ENCODE measurements at places on chromosomes 4 and X.

- DNase-seq: no peak
Observed at GRCh38 chr4:7173841-7174449, 18.4 kb upstream of the SORCS2 start.

DNA sequence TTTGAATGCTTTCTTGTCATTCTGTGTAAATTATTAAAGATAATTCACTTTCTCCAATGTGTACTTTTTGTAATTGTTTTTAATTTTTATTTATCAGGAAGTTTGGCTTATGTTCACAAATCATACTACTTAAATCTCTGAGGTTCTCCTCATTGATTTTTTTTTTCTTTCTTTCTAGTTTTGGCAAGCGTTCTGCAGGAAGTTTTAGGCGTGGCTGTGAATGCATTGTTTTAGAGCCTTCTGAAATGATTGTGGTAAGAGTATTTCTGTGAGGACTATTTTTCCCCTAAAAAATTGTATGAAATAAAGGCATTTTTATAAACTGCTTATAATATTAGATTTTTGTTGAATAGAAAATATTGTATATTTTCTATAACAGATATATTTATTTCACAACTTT, 135.8 kb downstream of the RAPGEF2 start:
- DNase-seq: peak; percentile 25

- no peak for DNase-seq
Observed at GRCh38 chr4:123046096-123046495, 123.7 kb upstream of the NUDT6 start.

DNA sequence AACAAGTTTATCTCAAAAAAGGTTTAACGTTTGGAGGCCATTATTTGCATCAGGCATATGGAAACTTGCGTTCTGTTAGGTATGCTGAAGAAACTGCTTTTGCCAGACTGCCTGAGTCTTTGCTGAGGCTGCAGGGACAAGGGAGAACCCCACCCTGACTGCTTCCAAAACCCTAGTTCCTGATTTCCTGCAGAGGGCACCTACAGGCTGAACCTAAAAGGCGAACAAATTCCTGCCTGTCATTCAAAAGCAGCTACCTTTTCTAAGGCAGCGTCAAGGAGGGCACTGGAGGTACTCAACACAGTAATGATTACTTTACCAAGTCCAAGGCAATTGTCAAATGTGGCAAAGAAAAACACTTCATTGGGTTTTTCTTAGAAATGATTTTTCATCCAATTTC, 578 bp upstream of the CORIN start:
- no peak for DNase-seq

DNA sequence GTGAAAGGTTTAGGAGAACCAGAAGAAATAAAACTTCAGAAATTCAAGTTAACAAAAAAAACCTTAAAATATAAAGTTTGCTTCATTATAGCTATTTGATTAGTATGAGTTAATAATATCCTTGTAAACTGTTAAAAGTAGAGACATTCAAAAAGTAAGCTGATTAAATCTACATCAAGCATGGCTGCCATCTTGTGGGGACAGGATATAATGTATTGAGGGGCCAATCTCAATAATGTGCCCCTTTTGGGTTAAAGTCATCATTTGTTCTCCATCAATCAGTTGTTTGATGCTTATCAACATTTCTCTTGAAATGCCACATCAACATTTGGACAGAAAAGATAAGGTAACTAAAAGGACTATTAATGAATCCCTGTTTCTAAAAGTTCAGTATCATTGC, 4.6 kb upstream of the GRID2 start:
- DNase-seq: peak; percentile 18

DNA sequence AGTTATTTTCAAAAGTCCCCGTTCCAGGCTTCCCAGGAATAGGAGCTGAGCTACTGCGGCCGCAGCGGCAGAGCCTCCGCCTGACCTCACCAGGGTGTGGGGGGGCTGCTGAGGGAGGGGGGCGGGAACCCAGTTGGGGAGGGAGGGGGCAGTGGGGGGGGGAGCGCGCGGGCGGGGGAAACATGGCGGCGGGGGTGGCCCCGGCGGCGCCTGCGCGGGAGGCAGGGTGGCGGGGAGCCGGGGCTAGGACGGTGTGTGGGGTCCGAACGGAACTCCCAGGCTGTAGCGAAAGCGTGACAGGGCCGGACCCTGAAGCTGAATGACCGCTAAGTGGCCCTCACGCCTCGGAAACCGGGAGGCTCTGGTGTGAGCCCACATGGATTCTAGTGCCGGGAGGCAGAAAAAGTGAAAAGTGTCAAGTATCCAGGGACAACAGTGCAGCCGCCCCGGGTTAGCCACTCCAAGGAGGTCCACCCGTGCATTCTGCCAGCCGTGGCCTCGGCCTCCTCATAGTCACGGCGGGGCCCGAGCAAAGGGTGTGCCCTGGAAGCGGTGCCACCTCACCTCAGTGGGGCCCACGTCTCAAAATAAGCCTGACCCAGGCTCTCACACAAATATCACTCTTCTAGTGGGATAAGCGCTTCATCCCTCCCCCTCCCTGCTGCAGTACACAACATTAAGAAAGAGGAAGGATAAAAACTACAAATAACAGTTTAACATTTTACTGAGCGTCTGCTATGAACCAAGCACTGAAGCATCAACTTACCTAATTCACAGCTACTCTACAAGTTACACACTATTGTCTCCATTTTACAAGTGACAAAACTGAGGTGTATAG, at the start of gene KLHL13:
TSS of gene KLHL13 (minus strand) at position 98 of the 838 bp plus-strand sequence. CDS start 88,337 bp downstream, outside the sequence.
- no peak for DNase-seq

DNA sequence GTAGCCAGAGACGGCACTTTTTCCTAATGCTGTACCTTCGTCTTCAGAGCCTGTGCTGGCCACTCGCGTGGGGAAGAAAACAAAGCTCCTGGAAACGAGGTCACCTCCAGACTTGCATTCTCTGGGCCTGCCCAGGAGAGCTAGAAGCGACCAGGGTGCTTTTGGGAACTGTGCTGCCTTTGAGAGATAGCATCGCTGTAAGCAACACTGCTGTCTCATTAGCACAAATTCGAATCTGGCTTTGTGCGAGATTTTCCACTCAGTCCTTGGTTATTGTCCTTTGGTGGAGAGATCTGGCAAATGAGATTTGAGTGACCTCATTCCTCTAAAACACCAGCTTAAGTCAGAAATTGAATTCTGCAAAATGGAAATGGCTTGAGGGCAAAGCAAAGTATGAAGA, 66.1 kb upstream of the TLR3 start:
- DNase-seq: no peak

DNA sequence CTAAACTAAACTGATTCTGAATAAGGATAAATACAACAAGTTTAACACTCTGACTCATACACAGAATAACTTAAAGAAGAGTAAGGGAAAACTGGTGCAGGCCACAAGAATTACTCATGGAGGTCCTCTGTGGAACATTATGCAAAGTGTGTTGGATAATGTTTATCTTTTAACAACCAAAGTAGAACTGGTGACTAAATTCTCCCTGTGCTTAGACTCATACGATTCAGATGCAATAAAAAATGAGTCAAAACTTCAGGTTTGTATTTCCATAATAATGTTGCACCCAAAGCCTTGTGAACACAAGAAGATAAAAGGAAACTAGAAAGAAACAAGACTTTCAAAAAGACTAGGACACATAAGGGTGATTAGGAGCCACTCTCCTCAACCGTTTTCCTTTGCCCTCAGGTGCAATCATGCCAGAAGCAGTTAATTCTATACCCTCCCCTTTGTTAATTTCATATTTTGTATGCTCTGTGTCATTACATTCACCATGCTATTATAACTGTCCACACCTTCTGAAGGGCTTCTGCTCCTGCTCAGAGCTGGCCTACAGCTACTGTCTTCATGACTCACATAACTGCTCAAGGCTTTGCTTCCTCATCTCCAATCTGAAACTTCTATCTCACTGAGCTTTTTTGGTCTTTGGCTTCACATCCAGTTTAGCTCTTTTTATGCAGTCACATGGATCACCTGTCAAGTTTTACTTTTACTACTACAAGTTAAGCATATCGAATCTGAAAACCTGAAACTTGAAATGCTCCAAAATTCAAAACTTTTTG, 60.2 kb downstream of the KCNIP4 start:
- peak; percentile 17 for DNase-seq

- peak; percentile 93 for DNase-seq
Observed at GRCh38 chr4:76208005-76208765, 5.4 kb downstream of the SCARB2 start.

- no peak for DNase-seq
Observed at GRCh38 chrX:137118136-137118535, 84.3 kb upstream of the GPR101 start.

DNA sequence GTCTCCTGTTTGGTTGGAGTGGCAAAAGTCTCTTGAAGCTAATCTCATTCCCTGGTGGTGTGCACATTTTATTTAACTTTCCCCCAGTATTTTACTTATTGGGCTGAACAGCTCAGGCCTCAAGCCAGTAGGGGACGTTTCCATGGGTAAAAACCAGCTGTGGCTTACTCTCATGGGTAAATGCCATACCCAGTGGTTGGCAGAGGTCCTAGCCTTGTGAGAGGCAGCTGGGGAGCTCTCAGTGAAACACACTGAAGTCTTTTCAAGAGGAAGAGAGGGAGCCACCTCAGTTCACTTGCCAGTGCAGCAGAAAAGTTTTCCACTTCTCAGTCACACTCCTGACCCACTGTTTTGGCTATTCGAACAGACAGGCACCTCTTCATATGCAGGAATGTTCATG, 1964.2 kb downstream of the ARAP2 start:
- DNase-seq: peak; percentile 82

DNA sequence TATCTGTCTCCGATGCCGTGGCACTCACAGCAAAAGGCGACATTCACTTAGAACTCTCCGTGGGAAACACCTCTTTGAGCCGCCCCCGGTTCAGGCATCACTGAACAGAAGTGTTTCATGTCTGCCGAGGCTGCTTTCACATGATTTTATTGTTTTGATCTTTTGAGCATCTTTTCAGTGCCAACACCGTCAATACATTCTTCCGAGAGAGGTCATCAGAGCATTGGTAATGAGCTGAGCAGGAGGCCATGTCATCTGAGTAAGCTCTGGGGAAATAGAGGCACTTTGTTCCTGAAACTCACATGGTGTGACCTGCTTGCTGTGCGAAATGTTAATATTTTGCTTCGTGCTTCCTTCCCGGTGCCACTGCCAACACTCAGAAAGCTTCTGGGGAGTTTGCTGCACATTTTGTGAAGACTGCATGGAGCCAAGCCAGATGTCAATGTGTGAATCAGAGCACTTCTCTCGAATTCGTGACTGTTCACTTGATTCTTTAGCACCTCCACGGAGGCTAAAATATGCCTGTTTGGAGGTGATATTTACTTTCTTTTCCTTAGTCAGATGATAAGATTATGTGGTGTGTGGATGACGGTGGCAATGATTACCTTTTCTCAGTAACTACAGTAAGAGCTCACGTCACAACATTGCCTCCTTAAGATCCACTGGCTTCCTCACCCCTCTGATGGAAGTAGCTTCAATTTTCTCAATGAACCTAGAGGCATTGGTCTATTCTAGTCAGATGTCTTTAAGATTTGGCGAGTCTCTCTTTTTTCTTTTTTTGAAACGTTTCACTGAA, 222.3 kb upstream of the HS3ST1 start:
- DNase-seq: peak; percentile 4

Measured in myocyte (in vitro differentiated cells).